ENCODE measurements at places on chromosomes 1 and 21.

- no peak for DNase-seq
These were observed 65.6 kb downstream of the KCNJ15 start for GRCh38 chr21:38322311-38322950.

DNA sequence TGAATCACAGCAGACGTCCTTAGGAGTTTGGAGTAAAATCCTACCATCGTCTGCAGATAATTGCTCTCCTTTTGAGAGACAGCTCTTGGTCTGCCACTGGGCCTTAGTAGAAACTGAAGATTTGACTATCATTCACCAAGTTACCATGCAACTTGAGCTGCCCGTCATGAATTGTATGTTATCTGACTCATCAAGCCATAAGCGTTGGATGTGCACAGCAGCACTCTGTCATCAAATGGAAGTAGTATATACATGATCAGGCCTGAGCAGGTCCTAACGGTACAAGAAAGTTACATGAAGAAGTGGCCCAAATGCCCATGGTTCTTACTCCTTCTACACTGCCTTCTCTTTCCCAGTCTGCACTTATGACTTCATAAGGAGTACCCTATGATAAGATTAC is 317.8 kb downstream of the GPATCH2 start:
- no peak for DNase-seq

- no peak for DNase-seq
These were observed 27.2 kb downstream of the PSMG1 start for GRCh38 chr21:39156024-39156423.

GRCh38 chr1:84101204-84101603 is 42.9 kb upstream of the PRKACB start:
- DNase-seq = no peak

DNA sequence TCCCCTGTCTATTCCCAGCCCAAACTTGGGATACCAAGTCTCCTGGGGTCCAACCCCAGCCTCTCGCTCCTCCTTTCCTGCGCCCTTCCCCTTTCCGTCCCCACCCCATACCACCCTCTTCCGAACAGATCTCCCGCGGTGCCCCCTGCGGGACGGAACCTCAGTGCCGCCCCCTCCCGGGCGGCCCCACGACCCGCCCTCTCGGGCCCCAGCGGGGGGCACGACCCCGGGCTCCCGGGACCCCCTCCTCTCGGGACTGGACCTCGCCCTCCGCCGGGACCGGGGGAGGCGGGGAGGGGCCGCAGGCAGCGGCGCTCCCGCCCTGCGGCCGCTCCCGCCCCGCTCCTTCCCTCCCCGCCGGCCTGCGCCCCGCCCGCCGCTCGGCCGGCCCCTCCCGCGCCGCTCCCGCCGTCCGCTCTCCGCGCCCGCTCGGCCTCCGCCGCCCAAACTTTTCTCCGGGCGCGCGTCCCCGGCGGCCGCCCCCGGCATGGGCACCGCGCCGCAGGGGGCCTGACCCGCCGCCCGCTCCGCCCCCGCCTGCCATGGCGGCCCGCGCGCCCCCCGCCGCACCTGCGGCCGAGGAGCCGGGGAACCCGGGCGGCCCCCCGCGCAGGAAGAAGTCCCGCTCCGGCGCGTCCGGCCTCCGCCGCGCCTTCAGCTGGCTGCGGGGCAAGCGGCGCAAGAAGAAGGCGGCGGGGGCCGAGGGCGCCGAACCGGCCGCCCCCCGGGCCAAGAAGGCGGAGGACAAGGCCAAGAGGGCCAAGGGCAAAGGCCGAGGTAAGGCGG is 39.0 kb upstream of the SYNC start:
- no peak for DNase-seq

GRCh38 chr1:944341-945325 is 14.4 kb downstream of the NOC2L start:
- no peak for DNase-seq

DNA sequence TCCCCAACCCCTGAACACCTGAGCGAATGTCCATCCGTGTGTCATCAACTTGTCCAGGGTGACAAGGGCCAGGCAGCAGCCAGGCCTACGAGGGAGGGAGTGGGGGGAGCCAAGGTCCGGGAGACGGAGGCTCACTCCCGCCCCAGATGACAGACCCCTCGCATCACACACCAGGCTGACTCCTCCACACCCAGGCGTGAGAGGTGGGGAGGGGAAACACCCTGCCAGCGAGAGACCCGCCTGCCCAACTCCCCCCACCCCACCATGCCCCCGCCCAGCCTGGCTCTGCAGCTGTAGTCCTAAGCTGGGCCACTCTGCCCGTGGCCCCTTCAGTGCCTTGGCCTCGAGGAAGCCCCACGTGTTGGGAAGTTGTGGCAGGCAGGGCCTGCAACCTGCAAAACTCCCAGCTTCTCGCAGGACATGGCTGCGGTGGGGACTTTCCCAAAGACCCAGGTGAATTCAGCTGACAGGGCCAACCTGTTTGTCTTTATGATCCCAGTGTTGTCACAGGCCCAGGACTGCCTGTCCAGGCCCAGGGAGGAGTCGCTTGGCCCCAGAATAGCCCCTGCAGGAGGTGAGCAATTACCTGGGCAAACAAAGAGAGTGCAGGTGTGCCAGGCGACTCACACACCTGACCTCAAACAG is 62.9 kb downstream of the RIPK4 start:
- no peak for DNase-seq

GRCh38 chr1:206514813-206515387 is 7.6 kb downstream of the RASSF5 start:
- DNase-seq = peak; percentile 75

Data from HL-60 (cell line).